ENCODE measurements at places on chromosomes 6 and 20.

DNA sequence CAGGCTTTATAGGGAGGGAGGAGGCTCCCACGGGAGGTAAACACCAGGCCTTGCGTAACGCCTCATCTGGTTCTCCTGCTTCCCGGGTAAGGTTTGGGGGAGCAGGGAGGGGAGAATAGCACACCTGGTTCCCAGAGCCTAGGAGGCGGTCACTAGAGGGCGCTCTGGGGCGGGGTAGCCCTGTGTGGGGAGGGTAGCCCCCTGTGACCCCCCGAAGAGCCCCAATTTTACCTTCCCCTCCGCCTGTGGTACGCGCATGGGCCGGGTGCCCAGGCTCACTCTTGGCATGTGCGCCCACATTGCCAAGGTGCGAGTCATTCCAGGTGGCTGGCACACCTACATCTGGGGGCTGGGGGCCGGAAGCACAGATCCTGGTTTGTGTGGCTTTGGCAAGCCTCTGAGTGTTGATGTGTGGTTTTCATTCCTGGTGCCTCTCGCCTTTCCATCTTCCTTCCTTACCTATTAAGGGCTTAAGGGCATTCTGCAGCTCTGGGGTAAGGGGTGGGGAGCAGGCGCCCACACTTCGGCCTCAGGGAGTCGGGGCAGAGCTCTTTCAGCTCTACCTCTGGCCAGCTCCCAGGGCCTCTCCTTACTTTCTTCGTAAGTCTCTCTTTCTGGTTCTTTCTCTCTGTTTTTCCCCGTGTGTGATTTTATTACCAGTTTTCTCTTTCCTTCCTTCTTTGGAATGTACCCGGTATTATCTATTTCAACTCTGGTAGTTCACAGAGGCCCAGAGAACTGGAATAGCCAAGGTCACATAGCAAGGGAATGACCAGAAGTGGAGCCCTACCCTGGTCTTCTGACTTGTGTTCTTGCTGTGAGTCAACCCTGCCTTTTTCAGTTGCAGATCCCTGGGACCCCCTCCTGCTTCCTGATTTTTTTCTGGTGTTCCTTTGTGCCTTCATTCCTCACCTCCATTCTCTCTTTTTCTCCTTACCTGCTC, 492 bp upstream of the RNF39 start:
- no peak for DNase-seq

DNA sequence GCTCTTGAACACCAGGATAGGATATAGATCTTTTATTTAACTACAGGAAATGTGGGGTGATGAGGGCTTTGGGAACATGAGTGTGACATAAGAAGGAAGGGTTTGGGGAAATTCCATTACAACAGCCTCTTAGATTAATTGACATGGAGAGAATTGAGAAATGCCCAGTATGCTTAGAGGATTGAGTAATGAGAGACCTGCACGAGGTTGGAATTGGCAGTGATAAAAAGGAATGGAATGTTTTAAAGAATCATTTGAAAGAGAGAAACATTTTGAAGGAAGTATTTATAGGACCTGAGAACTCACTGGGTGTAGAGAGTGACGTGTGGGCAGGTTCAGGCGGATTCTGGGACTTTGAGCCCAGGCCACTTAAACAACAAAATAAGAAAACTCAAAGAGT, 227.0 kb downstream of the BMP2 start:
- DNase-seq, result peak; percentile 9

DNA sequence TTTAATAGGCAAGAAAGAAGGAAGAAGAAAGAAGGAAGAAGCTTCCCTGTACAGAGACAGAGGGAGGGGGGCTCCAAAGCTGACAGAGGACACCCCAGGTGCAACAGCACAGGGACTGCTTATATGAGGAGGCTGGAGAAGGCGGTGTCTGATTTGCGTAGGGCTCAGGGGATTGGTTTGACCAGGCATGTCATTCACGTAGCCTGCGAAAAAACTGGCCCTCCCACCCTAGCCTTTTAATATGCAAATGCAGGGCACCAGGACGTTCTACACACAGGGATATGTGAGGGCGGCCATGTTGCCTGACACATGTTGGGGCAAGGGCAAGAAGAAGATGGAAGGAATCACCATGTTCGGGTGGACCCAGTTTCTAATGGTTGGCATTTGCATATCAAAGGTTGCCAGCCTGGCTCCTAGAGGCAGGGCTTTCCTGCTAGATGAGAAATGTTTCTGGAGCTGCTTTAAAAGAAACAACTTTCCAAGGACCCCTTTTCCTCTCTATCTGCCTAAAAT, 305.4 kb upstream of the CDYL start:
- no peak for DNase-seq

GRCh38 chr6:54115966-54116365, 4.7 kb downstream of the MLIP start:
- no peak for DNase-seq

DNA sequence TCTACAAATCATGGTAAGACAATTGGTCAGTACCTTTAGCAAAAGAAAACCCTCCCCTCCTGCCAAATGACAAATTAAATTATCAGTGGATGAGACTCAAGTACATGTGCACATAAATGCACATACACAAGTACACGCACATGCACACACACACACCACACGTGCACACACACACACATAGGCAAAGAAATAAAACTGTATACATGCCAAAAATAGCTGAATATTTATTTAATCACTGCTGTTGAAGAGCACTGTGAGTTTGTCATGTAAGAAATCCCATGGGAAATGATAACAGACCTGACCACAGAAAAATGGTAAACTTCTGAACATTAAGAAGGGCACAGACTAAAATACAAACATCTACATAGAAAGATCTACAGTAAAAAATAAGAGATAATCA, 46.6 kb upstream of the TNFAIP3 start:
- no peak for DNase-seq

DNA sequence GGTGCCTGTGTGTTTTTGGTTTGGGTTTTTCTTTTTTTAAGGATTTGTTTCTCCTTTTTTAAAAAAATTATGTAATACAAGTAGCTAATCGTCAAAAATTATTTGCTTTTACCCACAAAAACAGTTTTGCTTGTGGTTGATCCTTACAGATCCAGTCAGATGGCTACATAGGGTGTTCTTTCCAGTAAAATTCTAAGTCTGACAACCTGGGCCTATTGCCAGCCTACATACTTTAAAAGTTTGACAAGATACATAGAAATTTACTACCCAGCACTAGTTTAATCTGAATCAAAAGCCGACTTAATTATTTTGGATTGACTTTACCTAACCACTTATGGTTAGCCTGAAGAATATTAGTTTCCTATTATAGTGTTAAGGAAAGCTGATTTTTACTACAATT, 2.1 kb upstream of the SOX4 start:
- no peak for DNase-seq

GRCh38 chr6:33490198-33490597, 35.8 kb downstream of the ZBTB9 start:
- no peak for DNase-seq

DNA sequence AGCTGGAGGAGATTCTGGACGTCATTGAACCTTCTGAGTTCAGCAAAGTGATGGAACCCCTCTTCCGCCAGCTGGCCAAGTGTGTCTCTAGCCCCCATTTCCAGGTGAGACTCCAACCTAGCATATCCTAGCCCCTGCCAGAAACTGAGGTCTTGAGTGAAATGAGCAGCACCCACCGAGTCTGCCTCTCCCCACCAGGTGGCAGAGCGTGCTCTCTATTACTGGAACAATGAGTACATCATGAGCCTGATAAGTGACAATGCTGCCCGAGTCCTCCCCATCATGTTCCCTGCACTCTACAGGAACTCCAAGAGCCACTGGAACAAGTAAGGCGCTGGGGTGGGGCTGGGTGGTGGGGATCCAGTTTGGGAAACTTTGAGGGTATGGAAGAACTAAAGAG, 4.6 kb downstream of the MEA1 start:
- no peak for DNase-seq

DNA sequence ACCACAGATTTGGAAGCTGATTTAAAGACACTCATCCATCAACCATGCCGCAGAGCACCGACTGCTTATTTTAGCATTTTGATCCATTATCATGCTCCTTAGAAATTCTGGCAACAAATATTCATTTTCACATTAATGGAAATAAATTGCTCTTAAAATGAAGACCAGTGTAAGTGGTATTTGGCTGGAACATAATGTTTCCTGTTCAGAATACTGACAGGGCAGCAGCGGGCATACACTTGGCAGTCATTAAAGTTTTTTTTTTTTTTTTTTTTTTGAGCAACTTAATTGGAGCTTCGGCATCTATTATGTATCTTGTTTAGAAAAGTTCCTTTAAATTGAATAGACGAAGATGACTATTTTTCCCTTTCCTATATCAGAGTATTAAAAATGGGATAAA, 47.4 kb downstream of the MAP3K5 start:
- DNase-seq, result no peak

DNA sequence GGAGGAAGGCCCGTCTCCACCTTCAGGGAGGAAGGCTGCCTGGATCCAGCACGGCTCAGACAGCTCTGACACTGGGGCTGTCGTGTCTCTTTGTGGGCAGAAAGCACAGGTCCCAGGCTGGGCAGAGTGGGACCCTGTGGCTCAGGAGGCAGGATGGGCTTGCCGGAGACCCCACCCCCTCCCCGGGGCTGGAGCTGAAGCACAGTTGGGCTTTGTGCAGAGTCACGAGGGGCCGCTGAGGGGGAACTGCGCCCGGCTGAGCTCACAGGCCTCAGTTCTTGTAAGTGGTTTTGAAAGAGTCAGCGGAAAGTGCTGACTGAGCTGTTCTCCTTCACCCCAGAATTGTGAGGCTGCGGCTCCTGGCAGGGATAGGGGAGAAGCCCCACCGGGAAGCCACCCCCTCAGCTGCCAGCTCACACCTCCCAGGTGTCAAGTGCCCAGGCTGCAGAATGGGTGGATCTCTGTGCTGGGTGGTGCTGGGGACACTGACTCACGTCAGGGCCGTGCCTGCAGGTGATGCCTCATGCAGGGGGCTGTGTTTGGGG, 145.5 kb upstream of the RNF24 start:
- no peak for DNase-seq

- peak; percentile 19 for DNase-seq
Observed at GRCh38 chr6:84645000-84645399, 119.4 kb downstream of the TBX18 start.

DNA sequence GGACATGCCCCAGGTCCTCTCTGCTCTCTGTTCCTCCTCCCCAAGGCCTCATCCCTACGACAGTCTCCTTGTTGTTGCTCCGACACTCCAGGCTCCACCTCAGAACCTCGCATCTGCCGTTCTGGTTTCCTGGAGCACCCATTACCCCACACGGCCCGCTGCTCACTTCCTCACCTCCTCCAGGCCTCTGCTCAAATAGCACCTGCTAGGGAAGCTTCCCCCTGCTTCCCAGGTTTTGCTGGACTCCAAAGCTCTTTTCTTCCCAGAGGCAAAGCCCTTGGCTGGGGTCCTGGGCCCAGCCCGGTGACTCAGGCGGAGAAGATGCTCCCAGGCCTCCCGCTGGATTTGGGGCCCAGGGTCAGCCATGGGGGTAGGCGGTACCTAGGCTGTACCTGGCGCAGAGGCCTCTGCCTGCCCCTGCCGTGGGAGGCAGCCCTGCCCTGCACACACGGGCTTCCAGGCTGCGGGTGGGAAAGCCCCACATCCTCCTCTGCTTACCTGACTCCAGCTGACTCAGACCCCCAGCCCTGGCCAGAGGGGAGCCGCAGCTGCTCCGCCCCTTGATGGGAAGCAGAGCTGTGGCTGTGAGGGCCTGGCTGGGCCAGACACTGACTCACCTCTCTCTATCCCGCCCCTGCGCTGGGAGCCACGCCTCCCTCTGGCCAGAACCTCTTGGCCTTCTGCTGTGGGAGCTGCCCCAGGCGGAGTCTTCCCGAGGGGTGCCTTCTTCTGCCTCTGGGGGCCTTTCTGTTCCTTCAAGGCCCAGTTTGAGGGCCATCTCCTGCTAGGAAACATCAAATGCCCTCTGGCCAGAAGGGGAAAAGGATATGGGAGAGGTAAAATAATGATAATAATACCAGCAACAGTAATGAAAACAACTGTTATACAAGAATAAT, 130.5 kb downstream of the CEBPB start:
- DNase-seq, result peak; percentile 89

DNA sequence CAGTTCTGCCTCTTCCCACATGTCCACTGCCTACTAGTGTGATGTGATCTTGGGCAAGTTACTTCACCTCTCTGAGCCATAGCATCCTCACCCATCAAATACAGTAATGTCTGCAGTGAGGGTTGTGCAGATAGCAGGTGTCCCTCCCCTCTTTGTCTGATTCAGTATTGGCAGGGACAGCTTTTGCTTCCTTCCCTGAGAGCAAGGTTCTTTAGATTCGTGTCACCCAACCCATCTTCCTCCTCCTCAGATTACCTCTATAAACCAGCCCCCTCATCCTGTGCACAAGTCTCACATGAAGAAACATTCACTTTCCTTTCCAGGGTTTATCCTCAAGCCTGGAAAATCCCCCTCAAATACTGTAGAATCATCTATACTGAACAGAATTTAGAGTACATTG, 15.4 kb downstream of the ACTR5 start:
- no peak for DNase-seq

DNA sequence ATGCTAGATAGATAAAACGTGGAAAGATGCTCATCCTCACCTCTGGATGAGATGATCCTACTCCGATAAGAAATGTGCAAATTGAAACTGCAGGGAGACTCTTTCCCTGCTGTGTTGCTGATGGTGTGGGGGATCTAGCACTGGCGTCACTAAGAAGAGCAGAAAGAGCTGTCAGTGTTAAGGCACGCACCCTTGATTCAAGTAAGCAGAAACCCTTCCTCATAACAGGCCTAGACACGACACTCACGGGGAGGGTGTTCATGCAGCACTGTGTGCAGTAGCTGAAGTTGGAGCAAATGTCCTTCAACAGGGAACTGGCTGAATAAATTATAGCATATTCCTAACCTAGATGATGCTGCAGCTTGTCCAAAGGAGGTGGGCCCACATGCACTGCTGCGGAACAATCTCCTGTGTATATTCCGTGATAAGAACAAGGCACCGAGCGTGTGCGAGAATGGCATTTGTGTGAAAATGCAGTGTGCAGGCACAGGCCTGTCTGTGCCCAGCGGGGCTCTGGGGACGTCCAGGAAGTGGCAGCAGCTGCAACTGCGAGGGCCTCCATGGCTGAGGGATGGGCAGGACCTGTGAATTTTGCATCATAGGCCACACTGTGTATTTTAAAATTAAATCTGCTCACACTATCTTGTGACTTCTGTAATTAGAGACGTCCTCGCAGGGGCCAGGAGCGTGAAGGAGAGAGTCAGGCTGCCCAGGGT, 64.0 kb downstream of the TCP11 start:
- no peak for DNase-seq

- DNase-seq, result no peak
Observed at GRCh38 chr6:150263765-150264404, 104.9 kb upstream of the IYD start.
